ENCODE measurements at places on chromosomes 3 and 15.

DNA sequence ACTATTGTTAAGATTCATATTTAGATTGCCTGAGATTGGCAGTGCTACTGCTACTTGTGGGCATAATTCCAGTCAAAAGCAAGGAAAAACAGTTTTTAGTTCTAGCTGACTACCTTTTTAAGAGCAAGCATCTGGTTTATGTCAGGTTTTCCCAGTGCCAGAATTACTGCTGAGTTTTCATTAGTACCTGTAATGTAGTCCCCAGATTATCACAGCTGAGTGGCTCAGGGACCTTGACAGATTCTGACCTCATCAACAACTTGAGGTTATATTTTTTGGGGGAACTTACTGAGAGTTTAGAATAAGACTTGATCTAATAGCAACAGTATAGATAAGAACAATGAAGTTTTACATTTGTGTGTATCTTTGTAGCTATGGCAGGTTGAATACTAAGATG is 31.0 kb downstream of the NXPE3 start:
- no peak for DNase-seq

GRCh38 chr3:70182166-70182565 is 130.3 kb downstream of the MDFIC2 start:
- no peak for DNase-seq

DNA sequence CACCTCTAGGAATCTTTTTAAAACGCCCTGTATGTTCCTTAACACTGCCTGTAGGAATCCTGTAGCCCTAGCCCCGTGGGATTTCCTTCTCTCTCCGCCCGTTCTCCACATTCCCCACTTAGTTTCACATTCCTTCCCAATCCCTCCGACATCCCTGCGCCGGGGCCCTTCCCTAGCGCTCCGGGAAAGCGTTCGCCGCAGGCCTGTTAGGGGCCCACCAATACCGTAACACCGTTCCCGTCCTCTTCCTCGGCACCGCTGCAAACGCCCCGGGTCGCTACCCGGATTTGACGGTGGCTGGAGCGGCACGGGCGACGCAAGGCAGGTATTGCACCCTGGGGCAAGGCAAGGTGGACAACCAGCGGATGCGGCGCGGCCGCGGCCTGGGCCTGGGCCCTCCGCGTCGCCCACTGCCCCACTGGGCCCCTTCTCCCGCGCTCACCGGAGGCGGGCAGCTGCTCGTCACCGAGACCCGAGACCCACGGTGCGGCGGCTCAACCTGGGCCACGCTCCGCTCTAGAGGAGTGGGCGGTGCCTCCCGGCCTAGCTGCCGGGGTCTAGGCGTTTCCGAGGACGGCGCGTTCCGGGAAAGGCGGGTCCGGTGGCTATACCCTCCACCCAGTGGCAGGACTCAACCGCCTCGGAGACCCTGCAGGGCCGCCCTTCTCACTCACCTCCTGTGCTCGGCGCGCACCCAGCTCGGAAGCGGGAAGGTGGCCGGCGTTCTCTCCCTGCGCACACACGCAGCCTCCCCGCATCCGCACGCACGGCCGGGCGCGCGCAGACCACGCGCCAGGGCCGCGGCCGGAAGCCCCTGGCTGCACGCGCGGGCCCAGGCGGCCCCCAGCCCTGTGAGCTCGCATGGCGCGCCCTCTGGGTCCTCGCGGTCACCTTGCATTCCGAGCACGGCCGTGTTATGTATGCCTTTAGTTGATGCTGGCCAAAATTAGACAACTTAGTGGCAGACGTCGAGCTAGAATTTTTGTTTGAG is at the start of gene B3GALNT1:
B3GALNT1 (minus strand) TSS at position 789 of the 991 bp plus-strand sequence. CDS start 18,595 bp downstream, outside the sequence.
- DNase-seq, result no peak

DNA sequence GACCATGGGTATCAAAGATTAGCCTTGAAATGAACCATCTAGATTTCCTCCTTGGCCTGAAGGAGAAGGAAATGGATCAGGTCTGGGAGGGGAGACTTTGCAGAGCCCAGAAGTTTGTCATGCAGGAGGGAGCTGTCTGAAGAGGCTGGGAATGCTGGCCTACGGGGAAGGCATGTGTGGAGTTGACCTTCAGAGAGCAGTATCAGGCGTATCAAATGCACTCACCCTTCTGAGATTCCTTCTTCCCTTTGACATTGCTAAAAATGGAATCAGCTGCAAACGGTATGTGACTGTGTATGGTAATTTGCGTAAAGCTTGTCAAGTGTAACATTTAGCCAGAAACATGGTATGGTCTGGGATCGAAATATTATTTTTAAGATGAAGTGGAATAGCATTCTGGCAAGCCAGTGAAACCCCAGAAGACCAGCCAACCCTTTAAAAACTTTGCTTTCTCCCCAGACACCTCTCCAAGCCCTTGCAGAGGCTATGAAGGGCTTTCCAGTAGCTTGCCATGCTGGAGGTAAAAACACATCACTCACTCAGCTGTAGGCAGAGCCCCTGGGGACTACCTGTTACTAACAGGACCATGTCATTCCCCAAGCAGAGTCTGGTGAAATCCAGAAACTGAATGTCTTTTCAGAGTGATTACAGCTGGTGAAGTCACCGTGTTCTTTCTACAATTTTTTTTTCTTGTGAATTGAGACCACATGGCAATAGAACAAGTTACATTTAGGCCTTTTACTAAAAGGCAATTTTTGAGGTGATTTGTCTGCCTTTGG is 174.7 kb upstream of the SLC24A5 start:
- no peak for DNase-seq

DNA sequence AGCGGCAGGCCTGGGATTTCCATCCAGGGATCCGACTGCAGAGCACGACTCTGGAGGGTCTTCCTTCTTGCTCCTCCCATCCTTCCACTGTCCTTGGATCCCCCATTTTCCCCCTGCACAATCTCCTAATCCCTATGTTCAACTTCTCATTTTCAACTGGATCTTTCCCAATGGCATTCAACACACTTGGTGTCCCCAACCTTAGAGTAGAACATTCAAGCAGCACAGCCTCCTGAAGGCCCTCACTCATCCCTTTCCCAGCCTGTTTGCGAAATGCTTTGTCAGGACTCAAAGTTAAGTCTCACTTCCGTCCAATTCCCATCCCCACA is 32.3 kb downstream of the RPN1 start:
- DNase-seq, result no peak

GRCh38 chr3:123618076-123618708 is 33.3 kb upstream of the HACD2 start:
- no peak for DNase-seq

DNA sequence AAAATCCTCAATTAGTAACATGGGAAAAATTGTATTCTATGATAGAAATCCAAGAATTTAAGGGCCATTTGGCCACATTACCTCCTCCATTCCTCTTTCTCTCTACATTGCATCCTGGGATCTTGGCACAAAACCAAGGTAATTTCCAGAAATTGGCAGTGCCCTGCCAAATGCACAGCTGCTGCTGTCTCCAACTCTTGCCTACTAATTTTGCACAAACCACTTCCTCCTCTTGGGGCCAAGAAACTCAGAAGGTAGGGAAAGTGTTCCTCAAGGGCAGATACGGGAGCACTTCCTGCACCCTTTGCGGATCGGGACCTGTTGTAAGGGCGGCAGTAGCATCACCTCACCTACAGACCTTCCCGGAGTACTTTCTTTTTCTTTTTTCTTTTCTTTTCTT is 57.8 kb downstream of the MAP3K13 start:
- DNase-seq, result no peak

GRCh38 chr3:35223632-35224394 is 415.5 kb upstream of the ARPP21 start:
- DNase-seq, result no peak

GRCh38 chr3:111702996-111703985 is 108.1 kb upstream of the ZBED2 start:
- no peak for DNase-seq

DNA sequence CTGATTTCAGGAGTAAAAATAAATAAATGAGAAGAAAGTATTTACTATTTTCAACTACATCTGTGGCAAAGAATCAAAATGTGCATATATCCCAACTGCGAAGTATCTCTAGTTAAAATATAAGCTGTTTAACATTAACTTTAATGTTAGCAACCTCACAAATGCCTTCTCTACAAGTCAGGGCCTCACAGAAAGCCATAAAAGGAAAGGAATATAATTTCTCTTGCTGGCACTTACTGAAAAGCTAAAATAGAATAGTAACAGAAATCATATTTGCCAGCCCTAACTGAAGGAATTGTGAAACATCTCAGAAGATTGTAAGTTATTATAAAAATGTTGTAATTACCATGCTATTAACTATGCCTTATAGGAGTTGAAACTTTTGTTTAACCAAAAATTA is 65.1 kb upstream of the MBNL1 start:
- no peak for DNase-seq

- DNase-seq, result no peak
Observed at GRCh38 chr3:178140531-178141304, 395.5 kb upstream of the KCNMB2 start.

GRCh38 chr15:64678126-64678819 is 97.1 kb downstream of the RBPMS2 start:
- no peak for DNase-seq

DNA sequence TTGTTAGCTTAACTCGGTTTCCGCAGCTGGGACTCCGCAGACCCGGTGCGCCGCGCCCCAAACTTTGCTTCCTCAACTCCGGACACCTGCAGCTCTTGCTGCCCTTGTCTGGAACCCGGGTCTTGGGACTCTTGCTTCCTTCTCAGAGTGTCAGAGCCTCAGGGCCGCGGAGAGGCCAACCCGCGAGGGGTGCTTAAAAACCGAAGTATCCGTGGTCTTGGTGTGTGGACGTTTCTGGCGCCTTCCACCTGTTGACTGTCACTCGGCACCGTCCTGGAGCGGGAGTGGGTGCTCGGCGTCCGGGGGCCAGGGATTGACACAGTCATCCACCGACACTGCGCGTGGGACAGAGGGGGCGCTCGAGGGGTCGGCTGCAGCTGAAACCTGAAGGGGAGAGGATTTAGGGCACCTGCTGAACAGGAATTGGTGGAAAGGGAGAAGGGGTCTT is 386 bp downstream of the SQOR start:
- DNase-seq, result peak; percentile 40

Data from T-helper 22 cell (primary cell).